ENCODE measurements at places on chromosomes 5 and 9.

DNA sequence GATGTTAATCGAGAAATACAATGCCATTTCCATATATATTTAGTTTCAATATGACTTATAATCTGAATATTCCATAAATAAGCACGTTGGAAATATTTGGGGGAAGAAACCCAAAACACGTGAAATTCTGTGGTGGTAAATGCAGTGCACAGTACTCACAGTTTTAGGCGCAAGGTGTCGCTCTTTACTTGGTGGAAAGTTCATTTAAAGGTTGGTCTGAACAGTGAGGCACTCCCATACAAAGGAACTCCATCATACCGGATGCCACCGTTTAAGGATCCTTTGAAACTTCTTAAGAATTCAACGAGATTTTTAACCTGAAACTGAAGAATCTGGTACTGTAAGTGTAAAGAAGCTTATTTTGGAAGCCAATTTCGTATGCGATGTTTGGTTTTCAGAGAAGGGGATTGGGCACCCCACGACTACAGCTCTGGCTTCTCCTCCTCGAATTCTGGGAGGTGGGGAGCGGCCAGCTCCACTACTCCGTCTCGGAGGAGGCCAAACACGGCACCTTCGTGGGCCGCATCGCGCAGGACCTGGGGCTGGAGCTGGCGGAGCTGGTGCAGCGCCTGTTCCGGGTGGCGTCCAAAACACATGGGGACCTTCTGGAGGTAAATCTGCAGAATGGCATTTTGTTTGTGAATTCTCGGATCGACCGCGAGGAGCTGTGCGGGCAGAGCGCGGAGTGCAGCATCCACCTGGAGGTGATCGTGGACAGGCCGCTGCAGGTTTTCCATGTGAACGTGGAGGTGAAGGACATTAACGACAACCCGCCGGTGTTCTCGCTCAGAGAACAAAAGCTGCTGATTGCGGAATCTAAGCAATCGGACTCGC is at the start of gene PCDHA11:
PCDHA11 (plus strand) TSS at position 237 of the 834 bp plus-strand sequence; CDS start at position 384, 147 bp downstream.
- DNase-seq = no peak

DNA sequence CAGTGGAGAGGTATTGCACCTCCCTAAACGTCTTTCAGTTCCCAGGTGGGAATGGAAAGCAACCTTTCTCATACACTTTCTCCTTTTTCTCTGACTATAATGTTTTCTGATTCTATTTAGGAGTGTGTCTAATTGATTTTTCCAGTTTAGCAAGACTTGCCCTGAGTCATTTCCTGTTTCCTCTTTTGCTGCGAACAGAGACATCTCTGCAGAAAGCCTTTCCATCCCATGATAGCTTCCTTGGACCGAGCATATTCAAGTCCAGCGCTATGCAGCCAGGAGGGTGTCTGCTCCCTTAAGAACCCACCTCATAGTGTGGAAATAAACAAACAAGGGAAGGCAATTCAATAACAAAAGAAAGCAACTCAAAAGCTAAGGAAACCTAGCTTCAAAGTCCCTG is 60.0 kb upstream of the CDH6 start:
- DNase-seq = peak; percentile 4

GRCh38 chr5:139961435-139962157 is 81.5 kb downstream of the NRG2 start:
- DNase-seq = no peak

GRCh38 chr5:136474466-136474865 is 109.1 kb upstream of the TRPC7 start:
- no peak for DNase-seq

- no peak for DNase-seq
Observed at GRCh38 chr9:95649801-95650213, 133.0 kb upstream of the PTCH1 start.

DNA sequence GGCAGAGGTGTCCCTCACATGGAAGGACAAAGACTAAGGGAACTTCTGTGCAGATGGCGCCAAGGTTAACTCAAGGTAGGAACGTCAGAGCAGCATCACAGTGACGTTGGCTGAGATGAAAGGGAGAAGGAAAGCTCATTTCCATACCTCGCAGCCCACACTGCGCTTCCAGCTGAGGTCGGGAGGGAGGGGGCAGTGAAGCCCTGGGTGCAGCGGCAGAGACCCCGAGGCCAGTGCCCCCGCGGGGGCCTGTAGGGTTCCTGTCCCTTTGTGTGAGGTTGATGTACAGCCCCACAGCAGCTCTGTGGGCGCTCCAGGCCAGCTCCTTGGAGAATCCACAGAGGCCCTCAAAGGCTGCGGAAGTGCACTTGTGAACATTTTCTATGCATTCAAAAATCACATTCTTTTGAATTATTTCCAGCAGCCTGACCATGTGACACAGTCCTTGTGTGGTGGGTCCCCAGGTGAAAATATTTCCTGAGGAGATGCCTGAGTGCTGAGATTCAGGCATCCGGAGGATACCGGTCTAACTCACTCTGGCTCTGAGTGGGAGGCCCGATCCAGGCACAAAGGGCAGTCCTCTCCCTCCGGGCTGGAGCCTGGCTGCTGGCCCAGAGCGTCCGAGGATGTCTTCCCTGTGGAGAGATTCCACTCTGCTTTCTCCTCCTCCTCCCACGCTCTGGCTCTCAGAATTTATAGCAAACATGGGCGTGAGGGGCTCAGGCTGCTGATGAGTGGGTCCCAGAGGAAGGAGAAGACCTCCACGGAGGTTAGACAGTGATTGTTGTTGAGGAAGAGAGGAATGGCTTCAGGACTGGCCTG is 150.7 kb downstream of the ICE1 start:
- no peak for DNase-seq

- no peak for DNase-seq
Observed at GRCh38 chr9:124035001-124035650, 23.6 kb downstream of the LHX2 start.

DNA sequence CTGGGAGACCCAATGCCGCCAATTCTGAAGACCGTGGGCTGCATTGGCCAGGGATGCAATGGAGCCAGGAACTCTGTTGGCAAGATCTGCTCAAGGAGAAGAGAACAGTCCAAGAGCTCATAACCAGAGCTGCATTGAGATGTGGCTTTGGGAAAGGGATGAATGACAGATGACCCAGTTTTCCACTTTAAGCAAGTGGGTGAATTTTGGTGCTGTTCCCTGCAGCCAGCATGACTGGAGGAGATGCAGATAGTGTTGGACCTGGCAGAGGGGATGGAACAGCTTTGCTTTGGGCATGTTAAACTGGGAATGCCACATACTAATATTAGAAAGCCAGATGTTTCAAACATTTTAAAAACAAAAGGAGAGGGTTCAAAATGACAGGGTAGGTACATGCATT is 143.1 kb downstream of the FSTL4 start:
- no peak for DNase-seq

DNA sequence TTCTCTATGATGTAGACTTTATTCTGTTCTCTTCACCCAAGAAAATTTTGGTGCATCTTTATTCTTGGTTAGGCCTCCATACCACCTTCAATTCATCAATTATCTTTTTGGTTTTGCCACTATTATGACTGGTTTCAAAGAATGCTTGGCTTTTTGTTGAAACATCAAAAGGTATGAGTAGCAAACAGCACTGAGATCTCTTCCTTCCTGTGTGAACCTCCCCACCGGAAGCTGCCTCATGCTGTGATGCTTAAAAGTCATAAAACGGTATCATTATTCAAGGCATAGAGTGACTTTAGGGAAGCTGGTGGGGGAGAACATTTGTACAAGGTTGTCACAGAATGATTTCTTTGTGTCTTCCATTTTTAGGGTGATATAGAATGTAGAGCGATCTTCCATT is 70.6 kb downstream of the IQGAP2 start:
- no peak for DNase-seq

GRCh38 chr5:162187371-162187770 is 119.8 kb downstream of the GABRG2 start:
- no peak for DNase-seq

GRCh38 chr5:79602889-79603288 is 9.4 kb upstream of the TENT2 start:
- no peak for DNase-seq

GRCh38 chr9:127311239-127311741 is 46.7 kb downstream of the GARNL3 start:
- DNase-seq = no peak

GRCh38 chr5:79743846-79744605 is 54.4 kb downstream of the CMYA5 start:
- DNase-seq = no peak

DNA sequence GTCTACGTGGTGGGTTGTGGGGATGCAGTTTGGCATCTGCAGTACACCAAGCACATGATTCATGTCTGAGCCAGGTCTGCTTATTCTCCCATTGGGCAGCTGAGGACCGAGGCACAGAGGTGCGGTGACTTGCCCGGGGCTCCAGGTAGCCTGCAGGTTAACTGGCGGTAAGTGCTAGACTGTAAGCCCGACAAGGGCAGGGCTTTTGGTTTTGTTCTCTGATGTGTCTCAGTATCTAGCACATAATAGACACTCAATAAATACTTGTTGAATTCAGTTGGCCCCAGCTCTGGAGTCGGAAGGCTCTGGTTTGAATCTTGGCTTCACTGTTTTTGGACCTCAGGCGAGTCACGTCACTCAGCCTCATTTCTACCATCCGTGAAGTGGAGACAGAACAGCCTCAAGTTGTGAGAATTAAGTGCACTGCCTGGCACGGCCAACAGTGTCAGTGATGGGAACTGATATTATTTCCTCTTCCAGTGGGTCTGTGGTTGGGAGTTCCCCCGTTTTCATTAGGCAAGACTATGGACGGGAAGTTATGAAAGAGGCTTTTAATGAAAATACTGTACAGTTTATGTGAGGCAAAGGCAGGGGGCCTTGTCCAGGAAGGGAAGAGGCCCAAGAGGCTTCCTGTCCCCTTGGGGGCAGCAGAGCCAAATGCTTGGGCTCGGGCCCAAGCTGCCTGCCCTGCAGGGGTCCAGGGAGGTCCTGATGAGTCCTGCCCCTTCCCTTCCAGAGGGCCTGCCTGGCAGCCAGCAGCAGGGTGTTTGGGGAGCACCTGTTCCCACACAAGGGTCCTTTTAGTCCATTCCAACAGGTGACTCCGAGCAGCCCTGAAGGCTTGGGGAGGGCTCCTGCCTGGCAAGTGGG is 3.3 kb downstream of the PRELID1 start:
- DNase-seq = no peak

GRCh38 chr9:93066978-93067603 is 8.6 kb downstream of the SUSD3 start:
- DNase-seq = no peak

- DNase-seq = no peak
Observed at GRCh38 chr5:17732351-17732923, 98.2 kb downstream of the TAF11L14 start.

DNA sequence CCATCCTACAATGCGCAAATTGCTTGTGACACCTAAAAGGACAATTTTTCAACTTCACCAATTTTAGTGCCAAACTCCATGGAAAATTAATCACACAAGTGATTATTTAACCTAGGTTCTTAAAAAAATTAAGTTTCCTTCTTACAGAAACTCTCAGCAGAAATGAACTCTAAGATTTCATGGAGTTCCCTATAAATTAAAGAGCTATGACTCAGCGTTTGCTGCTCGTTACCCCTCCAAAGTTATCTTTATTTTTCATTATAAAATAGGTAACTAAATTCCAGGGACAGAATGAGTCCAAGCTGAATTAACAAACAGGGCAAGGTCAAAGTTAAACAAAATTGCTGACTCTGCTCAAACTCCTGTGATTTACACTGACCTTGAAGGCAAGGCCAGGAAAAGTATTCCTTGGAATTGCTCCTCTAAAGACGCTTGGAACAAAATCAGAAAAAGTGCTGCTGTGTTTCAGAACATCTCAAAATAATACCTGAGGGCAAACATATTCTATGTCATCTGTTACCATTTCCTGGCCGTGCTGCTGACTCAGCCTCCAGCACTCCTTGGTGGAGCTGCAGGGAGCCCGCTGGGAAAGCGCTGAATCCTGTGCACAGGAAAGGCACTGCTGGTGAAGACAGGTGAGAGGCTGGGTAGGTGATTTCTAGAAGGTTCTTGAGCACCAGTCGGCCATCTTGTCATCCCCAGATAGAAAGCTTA is 2.5 kb upstream of the CMBL start:
- DNase-seq = no peak

- no peak for DNase-seq
Observed at GRCh38 chr9:10274175-10274574, 338.6 kb downstream of the PTPRD start.

DNA sequence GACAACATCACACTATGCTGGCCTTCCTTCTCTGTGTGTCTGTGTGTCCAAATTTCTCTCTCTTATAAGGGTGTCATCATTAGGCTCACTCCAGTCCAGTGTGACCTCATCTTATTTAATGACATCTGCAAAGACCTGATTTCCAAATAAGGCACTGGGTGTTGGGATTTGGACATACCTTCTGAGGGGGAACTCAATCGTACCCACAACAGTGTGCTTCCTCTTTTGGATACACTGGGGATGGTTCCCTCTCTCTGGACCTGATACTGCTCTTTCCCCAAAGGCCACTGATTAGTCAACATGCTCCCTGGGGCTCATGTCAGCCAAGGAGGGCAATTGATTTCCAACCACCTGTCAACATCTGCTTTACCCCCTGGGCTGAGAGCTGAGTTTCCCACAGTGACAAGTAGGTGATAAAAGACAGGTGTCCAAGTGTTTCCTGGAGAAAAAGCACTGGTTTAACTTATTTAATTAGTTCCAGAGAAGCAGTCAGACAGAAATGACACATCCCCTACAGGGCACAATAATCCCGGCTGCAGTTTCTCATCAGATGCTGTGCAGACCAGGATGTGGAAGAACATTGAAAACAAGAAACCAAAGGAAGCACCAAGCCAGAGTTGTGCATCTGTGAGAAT is 17.8 kb upstream of the CEP72 start:
- DNase-seq = no peak

DNA sequence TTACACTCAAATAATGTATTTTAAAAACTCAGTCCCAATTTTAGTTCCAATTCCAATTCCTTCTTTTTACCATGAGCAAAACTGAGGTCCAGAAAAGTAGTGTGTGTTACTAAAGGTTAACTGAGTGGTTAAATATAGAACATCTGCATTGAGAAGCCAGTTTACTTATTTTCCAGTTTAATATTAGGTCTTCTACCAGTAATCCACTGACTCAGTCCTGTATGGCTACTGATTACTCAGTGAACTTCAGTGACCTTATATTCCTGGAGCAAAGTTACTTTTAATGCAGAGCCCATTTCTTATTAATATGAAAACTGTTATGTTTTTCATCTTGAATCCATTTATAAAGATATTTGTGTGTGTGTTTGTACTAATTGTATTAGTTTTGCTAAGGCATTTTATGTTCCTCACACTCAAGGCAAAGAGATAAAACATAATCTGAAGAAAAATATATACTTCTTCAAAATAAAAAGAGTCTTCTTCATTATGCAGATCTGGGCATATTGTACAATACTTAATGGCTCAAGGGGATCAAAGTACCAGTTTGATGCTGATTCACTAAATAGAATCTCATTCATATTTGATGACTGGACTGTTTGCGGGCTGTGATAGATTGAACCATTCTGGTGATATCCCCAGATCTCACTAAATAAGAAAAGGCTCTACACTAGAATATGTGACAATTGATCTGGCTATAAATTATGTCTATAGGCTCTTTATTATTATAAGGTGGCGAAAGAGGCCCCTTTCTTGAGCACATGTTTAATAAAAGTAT is 60.8 kb downstream of the DMXL1 start:
- DNase-seq = no peak

GRCh38 chr5:41871852-41872251 is 1.6 kb upstream of the OXCT1 start:
- peak; percentile 41 for DNase-seq

Measured in AG04449 (cell line).